Cardiac fibroblast (primary cell): ENCODE measurements at places on chromosomes 16 and 17.

DNA sequence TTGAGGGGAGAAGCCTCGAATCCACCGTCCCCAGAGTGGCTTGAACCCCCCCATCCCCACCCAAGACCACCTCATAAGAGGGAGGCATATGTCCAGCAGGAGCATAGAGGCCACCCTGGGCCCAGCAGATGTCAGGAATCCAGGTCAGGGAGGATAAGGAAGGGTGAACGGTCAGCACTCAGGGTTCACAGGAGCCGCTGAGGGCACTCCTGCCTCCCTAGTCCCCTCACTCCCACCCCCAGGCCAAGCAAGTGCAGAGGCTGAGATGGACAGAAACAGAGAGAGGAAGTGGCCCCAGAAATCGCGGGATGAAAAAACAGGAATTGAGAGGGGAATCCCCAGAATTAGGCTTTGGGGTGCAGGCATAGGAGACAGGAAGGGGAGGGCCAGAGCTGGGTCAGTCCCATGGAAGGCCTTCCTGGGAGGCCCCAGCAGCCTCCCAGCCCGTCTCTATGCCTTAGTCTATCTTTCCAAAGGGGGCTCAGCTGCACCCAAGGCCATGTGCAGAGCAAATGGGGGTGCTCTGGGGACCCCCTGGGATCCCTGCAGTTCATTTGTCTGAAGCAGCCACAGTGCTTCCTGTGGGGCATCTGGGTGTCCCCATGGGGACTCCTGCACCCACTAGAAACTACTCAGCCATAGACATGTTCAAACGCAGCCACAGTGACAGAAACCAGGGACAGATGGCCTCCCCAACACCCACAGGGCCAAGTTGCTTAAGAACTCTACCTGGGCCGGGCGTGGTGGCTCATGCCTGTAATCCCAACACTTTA, 1.7 kb downstream of the CMTM3 start:
- no peak for DNase-seq

DNA sequence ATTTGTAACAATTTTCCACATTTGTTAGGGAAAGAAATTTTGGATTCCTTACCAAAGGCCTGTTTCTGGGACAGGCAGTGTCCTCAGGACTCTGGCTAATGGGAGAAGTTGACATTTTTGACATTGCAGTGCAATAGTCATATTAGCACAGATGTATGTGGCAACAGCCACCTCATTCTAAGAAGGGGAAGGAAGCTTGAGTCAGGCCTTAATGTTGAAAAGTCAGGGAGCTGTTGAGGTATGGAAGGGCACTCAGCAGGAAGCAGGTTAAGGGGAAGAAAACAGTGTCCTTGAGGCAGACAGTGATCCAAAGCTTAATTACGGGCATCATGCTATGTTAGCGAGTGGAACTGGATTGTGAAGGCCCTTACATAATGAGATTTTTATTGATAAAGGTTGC, 20.9 kb downstream of the AKTIP start:
- DNase-seq: peak; percentile 40

- DNase-seq: no peak
These were observed 2.2 kb upstream of the ALOX15 start for GRCh38 chr17:4643676-4644075.

GRCh38 chr17:72715906-72716572, 376.4 kb downstream of the SLC39A11 start:
- peak; percentile 98 for DNase-seq

- peak; percentile 19 for DNase-seq
These were observed 439 bp downstream of the TRIM25 start for GRCh38 chr17:56913353-56913866.

- DNase-seq: no peak
These were observed 51.1 kb downstream of the SF3B3 start for GRCh38 chr16:70574595-70575271.

- no peak for DNase-seq
These were observed 17.2 kb downstream of the COIL start for GRCh38 chr17:56943505-56944125.

GRCh38 chr17:1039123-1039507, 42.2 kb downstream of the TIMM22 start:
- no peak for DNase-seq

DNA sequence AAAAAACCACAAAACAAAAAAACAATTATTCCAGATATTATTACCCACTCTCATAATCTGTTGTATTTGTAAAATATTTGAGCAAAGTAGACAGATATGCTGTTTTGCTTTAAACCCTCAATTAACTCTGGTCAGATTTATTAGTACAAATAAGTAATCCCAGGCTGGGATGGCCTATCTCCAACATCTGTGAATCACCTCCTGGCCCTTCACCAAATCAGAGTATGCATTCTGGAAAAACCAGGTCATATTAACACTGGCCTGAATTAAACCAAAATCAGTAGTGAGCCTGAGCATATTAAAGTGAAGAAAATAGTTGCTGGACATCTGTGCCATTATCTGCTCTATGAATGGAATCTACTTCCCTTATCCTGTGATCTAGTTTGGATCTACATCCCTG, 41.0 kb downstream of the STAT3 start:
- peak; percentile 73 for DNase-seq

DNA sequence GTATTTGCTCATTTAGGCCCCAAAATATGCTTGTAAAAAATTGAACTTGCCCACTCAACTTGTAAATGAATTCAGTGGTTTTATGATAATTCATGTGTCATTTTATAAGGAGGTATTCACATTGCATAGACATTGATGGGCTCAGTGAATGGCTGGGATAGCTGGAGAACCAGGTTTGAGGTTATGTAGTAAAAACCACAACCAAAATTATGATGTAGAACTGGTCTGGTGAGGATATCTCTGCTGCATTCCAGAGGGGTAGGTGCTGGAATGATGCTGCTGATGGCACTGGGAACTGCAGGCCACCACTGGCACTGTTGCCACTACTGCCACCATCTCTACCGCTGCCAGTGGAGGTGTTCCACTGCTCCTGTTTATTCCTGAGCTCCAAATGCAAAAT, 21.5 kb upstream of the RABEP1 start:
- no peak for DNase-seq

GRCh38 chr16:49750341-49751000, 105.4 kb downstream of the ZNF423 start:
- peak; percentile 39 for DNase-seq

- no peak for DNase-seq
These were observed 17.5 kb downstream of the EPN2 start for GRCh38 chr17:19254651-19255050.

DNA sequence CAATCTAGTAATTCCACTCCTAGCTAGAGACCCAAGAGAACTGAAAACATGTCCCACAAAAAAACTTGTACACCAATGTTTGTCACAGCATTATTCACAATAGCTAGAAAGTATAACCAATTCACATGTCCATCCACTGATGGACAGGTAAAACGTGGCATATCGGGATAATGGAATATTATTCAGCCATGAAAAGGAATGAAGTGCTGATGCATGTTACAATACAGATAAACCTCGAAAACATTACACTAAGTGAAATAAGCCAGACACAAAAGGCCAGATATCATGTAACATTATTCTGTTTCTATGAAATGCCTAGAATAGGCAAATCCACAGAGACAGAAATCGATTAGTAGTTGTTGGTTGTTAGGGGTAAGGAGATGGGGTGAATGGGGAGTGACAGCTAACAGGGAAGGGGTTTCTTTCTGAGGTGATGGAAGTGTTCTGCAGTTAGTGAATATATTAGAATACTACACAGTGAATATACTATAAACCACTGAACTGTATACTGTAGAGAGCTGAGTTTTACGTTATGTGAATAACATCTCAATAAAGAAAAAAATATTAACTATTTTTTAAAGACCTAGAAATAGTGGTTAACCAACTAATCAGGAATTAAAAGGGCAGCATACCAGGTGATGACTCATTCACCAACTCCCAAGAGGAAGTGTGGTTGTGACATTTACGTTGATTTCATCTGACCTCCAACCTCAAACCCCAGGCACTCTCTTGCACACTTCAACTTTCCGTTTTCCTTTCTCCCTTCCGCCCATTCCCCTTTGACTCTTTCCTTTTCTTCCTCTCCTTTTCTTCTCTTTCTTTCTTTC, 48.6 kb downstream of the GAS7 start:
- peak; percentile 60 for DNase-seq

GRCh38 chr16:11024333-11025053, 80.1 kb downstream of the CLEC16A start:
- DNase-seq: no peak

DNA sequence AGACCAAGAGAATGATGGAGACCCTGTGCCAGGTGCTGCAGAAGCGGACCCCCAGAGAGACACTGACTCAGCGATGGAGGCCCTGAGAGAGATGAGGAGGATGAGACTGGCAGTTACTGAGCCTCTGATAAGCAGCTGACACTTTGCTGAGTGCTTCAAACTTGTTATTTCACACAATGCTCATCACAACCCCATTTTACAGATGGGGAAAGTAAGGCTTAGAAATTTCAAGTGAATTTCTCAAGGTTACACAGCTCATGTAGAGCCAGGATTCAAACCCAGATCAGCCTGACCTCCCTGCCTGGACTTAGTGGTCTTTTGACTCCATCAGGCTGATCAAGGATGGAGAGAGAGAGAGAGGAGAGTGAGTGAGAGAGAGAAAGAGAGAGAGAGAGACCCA, 27.2 kb downstream of the MRM1 start:
- no peak for DNase-seq

DNA sequence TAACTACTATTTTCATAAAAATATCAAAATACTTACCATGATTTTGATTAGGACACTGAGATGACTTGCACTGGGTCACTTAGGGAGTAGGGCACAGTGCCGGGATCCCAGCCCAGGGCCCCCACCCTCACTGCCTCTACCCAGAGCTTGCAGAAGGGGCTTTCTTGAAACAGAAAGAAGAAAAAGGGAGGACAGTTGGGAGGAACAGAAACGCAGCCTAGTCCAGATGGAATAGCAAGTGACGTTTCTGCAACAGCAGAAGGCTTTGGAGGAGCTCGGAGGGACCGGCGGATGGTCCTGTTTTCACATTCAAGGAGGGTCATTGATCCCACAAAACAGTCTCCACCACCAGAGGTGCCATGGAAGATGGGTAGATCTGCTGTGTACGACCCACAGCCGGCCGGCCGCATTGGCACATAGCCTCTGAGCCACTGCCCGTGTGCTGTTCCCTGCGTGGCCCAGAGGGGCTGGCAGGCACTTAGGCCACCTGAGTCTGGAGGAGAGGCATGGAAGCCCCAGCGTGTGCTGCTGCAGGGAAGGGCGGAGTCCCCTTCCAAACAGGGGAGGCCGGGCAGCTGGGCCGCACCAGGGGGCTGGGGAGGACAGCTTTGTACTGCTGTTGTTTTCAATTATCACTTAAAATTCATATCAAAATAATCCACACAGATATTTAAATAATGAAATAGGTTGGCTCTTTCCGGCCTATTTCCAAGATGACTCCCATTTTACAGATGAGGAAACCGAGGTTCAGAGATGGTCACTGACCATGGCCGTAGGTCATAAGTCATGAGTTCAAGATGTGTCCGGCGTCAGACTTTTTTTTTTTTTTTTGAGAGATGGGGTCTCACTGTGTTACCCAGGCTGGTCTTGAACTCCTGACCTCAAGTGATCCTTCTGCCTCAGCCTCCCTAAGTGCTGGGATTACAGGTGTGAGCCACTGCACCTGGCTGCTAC, 22.9 kb upstream of the GSG1L start:
- no peak for DNase-seq

GRCh38 chr17:64614266-64615027, 47.7 kb downstream of the SMURF2 start:
- DNase-seq: peak; percentile 26

- no peak for DNase-seq
These were observed 27.8 kb downstream of the AXIN1 start for GRCh38 chr16:324451-325334.

DNA sequence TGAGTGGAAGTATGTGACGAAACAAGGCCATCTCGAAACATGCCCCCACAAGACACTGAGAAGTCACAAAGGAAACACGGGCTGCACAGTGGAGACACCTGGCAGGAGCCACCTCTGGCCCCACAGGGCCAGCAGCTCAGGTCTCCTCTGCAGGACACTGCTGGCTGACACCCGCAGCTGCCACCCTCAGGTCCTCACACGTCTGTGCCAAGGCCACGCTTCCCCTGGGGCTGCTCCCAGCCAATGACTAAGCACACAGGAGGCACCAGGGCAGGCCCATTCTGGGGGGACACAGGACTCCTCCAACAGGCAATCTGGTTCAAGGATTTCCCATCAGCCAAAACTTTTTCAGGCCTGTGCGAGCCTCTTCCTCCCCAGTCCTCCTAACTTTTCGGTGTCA, 36.4 kb downstream of the MBTPS1 start:
- no peak for DNase-seq

DNA sequence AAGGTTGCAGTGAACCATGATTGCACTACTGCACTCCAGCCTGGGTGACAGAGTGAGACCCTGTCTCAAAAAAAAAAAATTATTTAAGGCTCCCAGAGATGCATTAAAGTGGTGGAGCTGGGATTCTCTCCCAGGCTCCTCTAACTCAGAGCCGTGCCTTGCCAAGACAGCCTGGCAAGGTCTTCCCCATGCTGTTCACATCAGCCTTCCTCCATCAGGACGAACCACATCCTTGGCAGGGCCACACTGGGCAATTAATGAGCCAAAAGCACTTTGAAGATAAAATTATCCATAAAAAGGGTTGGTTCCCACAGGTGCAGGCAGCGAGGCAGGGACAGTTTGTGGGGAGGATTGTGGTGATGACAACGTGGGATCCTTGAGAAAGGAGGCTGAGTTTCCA, 19.8 kb upstream of the BBS2 start:
- peak; percentile 32 for DNase-seq

- no peak for DNase-seq
These were observed 5.1 kb downstream of the ATP2A1 start for GRCh38 chr16:28883221-28883996.

DNA sequence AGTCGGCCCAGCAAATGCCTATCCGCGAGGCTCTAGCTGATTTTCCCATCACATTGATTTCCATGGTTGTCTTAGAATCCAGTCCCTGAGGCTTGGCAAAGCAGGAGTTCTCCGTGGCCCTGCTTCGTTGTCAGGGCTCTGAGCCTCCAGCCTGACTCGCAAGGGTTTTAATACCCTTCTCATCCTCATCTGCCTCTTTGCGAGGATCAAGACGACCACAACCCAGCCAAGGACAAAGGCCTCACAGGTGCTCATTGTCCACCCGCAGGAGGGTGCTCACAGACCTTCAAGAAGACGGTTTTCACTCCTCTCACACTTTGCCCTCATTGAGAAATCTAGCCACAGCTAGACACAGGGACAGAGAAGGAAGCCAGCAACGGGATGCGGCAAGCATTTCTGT, 610.8 kb downstream of the KCNJ18 start:
- no peak for DNase-seq
